ENCODE measurements at places on chromosomes 3 and 15. TPM values are rescaled to one million over a fixed set of nuclear protein-coding genes. Genes with fewer than 3 reads are reported as not detected.
A peak's percentile ranks its signal among the peaks of the same experiment; 100 is the strongest.

TCTA gene
- 38.4 TPM for polyA plus RNA-seq

GTF2E1 gene
- polyA plus RNA-seq = 14.3 TPM

CD86 gene
- polyA plus RNA-seq = not detected

CYP8B1 gene
- polyA plus RNA-seq = not detected

MKRN2OS gene
- polyA plus RNA-seq = not detected

GNAT1 gene
- polyA plus RNA-seq = not detected

- no peak for DNase-seq
Measured at GRCh38 chr3:117700573-117701360, 991.2 kb downstream of the TUSC7 start.

DNA sequence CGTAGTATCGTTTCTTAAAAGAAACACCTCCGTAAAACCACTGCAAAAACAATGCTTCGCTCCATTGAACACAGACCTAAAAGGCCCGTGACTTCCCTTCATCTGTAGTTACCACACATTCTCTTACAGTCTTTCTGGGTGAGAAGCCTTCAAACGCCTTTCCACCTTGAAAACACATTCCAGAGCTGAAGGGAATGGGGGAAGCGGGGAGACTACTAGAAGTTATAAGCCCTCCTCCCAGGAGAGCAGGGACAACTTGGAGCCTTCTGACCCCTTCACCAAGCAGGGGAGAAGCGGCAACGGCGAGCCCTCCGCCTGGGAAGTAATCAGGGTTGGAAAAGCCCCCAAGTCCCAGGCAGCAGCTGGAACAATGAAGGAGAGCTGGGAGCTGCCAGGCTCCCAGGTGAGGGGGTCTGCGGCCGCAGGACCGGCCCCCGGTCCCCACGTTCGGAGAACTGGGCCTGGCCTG lies 461 bp downstream of the SECISBP2L start:
- no peak for DNase-seq

- no peak for DNase-seq
Measured at GRCh38 chr15:26623071-26623470, 149.8 kb downstream of the GABRB3 start.

- no peak for DNase-seq
Measured at GRCh38 chr3:60226912-60227311, 1024.3 kb downstream of the FHIT start.

DNA sequence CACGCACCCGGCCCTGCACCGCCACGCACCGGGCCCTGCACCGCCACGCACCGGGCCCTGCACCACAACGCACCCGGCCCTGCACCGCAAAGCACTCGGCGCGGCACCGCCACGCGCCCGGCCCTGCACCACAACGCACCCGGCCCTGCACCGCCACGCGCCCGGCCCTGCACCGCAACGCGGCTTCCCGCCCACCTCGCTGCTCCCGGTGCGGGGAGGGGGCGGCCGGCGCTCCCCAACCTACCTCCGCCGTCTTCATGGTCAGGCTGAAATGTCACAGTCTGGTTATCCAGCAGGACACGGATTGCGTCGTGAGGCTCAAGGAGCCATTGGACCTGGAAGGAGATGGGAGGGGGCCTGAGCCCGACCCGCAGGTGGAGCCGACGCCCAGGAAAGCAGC lies 41.8 kb downstream of the MUC20 start:
- DNase-seq = no peak

DNA sequence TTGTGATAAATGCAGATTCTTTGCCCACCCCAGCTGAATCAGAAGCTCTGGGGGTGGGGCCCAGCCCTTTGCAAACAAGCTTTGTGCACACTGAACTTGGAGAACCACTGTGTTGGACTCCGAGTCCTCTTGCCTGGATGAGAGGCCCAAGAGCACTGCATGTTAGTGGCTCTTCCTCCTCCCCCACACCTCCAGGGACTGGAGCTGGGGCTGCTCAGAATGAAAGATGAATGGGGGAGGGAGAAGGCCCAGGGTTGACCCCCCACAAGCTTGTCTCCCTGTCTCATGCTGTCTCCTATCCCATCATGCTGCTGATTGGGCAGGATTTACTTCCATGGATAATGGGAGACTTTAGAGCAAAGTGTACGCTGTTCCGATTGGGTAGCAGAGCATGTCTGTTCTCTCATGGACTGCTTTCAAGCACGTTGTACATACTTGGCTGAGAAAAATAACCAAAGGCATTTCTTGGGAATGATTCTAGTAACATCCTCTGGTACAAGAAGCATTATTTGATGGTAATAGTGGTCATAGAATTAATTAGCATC lies 99.6 kb downstream of the PGPEP1L start:
- DNase-seq = no peak

DNA sequence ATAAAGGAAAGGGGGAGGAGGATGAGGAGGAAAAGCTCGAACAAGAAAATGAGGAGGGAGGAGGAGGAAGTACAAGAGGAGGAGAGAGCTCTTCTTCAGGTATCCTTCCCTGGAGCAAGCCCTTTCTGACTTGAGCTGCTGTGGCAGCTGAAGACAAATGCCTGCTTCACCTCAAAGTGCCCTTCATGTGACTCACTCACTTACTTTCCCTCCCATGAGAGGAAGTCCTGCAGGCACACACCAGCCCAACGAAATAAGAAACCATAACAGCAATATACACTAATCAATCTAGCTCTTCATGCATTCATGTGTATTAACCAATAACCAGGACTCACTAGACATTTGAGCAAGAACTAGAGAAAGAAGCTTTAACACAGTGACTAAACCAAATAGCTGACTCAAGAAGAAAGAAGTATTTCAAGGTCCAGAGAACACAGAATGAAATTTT lies 251.9 kb downstream of the IGSF11 start:
- no peak for DNase-seq

- no peak for DNase-seq
Measured at GRCh38 chr3:9897408-9898372, 5.0 kb upstream of the IL17RE start.

DNA sequence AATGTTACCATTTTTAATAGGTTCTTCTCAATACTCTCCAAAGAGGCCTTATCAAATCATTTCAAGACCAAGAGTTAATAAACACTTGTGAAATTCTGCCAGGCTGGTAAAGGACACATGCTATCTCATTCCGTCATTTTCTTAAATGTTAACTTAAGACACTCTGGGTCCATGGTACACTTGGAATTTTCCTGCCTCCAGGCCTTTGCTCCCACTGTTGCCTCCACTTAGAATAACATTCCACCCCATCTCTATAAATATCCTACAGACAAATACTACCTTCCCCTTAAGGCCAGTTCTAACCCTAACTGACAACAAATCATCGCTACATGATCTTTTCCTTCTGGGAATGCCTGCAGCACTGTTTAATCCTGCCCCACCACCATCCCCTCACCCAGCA lies 24.1 kb downstream of the MAGI1 start:
- no peak for DNase-seq

- no peak for DNase-seq
Measured at GRCh38 chr3:69290006-69290405, 95.9 kb downstream of the FRMD4B start.

DNA sequence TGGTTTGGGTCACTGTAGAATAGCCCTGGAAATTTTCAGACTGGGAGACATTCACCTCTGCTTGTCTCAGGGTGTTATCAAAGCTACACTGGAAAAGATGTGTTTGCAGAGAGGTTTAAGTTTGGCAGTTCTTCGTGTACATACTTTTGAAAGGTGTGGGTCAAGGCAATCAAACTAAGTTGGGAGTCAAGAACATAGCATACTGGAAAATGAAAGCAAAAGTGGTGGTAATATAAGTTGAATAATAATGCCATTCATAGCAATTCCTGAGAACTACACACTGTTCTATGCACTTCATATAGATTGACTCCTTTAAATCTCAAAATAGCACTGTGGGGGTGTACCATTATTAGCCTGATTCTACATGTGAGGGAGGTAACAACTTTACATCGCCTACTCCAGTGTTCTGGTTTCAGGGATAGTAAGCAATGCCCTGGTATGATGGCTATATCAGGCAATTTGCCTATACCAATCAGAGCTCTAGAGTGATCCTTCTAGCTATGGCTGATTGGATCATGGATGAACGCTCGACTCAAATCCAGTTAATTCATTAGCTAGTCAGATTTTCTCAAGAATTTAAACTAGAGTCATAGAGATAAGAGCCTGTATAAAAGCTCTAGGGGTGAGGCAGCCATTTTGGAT lies 44.6 kb upstream of the RASGRP1 start:
- no peak for DNase-seq

DNA sequence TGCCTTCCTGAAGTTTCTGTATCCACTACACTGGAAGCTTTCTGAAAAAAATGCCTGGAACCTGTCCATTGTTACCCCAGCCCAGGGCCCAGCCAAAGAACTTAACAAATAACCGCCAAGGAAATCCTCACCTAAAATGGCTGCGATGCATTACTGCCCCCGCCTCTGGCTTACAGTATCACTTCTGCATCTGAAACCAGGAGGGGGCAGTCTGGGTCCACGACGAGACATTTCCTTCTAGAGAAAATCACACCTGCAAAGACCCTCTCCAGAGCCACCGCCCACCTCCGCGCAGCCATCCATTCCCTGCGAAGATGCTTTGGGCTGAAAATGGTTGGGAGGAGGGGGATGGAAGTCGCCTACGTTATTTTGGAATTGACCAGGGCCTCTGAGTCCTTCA lies 22.4 kb upstream of the CELF6 start:
- peak; percentile 55 for DNase-seq

DNA sequence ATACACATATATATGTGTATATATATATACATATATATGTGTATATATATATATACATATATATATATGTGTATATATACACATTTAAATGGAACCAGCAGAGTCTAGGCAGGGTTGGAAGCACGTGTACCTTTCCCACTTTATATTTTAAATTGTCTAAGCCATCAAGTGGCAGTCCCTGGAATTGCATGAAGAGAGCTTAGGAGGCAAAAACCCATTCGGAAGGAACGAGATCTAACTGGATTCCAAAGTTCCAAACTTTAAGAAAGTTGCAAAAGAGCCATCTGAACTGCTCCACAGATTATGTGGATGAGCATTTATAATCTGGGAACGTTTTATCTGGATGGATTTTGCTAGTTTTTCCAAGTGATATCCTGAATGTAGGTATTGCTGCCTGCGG lies 186.5 kb downstream of the FOXP1 start:
- DNase-seq = no peak

DNA sequence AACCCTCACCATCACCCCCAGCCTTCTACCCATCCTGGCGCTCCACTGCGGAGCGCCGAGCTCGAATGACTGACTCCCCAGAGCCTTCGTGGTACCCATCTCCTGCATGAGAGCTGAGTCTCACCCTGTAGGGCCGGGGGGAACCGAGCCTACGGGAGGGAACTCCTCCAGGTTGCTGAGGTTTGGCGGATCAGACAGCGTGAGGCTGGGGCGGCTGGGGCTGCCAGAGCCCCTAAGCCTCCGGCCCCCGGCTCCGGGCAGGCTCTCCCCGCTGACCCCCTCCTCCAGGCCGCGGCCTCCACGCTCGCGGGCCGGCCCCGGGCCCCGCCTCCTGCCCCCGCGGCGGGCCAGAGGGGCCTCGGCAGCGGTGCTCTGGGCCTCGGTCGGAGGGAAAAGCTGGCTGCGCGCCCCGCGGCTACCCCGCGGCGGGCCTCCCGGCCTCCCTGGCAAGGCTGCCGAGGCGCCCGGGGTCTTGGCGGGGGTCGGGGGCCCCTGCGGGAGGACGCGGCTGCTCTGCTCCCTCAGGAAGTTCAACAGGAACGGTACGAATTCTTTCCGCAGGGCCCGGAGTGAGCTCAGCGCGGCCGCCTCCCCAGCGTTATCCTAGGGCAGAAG lies 643 bp downstream of the CDAN1 start:
- DNase-seq = no peak

DNA sequence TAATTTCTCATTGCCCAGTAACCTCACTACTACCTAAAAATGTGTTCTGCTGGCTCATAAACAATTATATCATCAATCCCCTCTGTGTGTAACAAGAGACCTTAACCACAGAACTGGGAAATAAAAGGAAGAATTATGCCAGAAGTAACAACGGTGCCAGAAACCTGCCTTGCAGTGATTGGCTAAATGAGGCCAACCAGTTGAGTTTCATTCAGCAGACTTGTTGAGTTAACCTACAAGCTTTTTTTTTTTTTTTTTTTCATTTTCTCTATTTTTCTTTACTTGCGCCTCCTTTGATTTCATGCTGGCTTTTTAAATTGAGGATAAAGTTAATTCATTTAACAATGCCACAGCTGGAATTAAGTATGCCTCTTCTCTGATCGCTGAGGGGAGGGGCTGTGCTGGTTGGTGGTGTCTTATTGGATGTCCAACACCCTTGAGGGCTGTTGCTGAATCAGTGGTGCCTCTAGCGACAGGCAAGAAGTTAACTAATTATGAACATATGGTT lies 30.0 kb upstream of the GMNC start:
- no peak for DNase-seq
